Dorsolateral prefrontal cortex (tissue), 122 donors: ENCODE measurements at places on chromosomes 4 and X.
A peak's percentile ranks its signal among the peaks of the same experiment; 100 is the strongest.

GRCh38 chrX:1212532-1212931, at the start of gene CRLF2:
Gene CRLF2, minus strand, starts transcription at chrX:1212649. Its CDS starts 15 bp downstream, at chrX:1212634.
- no peak for DNase-seq

GRCh38 chr4:152780267-152780778, 569 bp downstream of the ARFIP1 start:
- no peak for DNase-seq

DNA sequence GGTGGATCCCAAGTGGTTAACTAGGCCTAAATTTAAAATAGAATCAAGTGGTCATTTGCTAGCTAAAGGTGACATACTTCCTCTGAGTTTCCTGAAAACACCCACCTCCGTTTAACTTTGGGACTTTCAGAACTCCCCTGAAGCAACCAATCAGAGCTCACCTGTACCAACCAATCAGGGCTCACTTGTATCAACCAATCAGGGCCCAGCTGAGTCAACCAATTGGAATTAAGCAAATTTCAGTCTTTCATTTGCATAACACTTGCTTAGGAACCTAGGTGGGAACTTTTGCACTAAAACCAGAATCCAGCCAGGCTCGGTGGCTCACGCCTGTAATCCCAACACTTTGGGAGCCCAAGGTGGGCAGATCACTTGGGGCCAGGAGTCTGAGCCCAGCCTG, 15.9 kb downstream of the GPC4 start:
- DNase-seq = no peak

GRCh38 chr4:166104623-166105022, 231.6 kb downstream of the TLL1 start:
- no peak for DNase-seq

GRCh38 chrX:153416781-153417450, 5.6 kb downstream of the ZFP92 start:
- no peak for DNase-seq

- no peak for DNase-seq
Observed at GRCh38 chr4:62940229-62940628, 1469.0 kb downstream of the TECRL start.

- no peak for DNase-seq
Observed at GRCh38 chr4:14151101-14151500, 523.6 kb upstream of the BOD1L1 start.

- DNase-seq = peak; percentile 9
Observed at GRCh38 chrX:104749951-104750610, 184.1 kb downstream of the IL1RAPL2 start.

DNA sequence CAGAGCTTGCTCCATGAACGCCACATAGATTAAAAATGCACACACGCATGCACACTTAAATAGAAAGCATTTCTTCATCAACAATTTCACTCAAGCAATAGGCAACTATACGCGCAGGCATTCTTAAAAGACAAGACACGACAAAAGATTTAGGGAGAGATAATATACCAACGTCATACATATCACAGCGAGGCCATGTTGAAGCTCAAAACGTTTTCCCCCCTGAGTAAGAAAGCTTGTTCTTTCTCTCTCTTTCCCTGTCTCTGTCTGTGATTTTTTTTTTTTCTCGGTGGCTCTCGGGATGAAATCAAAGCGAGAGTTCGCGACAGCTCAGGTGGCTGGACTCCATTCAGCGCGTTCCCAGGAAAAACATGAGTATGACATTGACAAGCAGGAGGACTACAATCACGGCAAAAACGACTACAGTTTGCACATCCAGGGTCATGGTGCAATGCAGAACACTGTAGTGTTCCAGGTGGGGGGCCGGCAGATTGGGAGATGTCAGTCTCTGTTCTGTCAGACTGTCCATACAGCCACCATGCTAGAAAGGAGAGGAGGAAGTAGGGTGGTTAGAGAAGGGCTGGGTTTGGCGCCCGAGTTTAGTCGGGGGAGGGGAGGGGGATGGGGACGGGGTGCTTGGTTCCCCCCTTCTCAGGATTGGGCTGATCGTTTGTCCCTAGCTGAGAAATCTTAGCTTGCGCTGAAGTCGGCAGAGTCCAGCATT, 30.7 kb downstream of the ARHGEF9 start:
- DNase-seq = no peak

GRCh38 chrX:150753357-150753756, 60.2 kb downstream of the MTMR1 start:
- DNase-seq = no peak

DNA sequence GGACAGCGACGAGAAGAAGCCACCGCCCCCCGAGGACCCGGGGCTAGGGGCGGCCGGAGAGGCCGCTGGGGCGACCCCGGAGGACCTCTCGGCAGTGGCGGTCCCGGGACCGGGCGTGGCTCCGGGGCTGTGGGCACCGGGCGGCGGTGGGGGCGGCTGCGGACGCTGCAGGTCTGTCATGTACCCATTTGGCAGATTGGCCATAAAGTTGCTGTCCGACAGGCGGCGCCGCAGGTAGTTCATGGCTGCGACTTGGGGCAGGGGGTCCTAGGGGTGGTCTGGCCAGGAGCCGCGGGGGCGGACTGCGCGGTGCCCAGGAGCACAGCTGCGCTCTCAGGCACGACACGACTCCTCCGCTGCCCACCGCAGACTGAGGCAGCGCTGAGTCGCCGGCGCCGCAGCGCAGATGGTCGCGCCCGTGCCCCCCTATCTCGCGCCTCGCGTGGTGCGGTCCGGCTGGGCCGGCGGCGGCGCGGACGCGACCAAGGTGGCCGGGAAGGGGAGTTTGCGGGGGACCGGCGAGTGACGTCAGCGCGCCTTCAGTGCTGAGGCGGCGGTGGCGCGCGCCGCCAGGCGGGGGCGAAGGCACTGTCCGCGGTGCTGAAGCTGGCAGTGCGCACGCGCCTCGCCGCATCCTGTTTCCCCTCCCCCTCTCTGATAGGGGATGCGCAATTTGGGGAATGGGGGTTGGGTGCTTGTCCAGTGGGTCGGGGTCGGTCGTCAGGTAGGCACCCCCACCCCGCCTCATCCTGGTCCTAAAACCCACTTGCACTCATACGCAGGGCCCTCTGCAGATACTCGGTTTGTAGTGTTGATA, at the start of gene SYN1:
Gene SYN1, minus strand, starts transcription at position 372 of the 817 bp plus-strand sequence. Its CDS starts 129 bp downstream, at position 243.
- DNase-seq = peak; percentile 83

DNA sequence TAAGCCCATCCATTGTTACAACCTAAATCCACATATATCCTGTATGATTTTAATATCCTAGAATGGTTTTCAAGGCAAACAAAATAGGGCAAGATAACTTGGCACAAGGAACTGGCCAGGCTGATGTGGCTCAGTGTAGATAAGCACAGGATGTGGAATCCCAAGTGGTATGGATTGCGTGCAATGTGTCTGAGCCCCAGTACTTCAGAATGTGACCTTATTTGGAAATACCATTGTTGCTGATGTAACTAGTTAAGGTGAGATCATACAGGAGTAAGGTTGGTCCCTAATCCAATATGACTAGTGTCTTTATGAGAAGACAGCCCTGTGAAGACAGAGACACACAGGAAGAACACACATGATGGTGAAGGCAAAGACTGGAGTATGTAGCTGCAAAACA, 72.4 kb downstream of the IL21 start:
- no peak for DNase-seq

- DNase-seq = no peak
Observed at GRCh38 chrX:126509923-126510322, 42.7 kb downstream of the DCAF12L1 start.

- peak; percentile 61 for DNase-seq
Observed at GRCh38 chr4:156971676-156972378, at the start of gene PDGFC. Gene PDGFC, minus strand, starts transcription at chr4:156971799. Its CDS starts 896 bp downstream, at chr4:156970903.

DNA sequence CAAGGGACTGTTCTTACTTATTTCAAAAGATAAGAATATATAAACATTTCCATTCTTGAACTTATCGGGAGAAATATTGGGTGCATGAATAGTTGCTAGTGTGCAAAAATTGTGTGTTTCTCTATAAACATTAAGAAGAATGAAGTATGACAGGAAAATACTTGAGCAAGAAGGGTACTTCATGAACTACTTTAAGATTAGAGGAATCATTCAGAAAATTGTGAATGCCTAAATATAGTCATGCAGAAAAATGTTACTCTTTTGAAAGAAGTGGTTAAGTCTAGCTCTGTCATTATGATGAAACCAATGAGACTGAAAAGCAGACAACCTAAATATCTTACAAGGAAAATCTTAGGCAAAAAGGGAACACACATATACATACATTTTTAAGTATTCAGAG, 207.8 kb upstream of the PCDH18 start:
- no peak for DNase-seq

GRCh38 chr4:159191989-159192388, 89.1 kb downstream of the RAPGEF2 start:
- DNase-seq = no peak

DNA sequence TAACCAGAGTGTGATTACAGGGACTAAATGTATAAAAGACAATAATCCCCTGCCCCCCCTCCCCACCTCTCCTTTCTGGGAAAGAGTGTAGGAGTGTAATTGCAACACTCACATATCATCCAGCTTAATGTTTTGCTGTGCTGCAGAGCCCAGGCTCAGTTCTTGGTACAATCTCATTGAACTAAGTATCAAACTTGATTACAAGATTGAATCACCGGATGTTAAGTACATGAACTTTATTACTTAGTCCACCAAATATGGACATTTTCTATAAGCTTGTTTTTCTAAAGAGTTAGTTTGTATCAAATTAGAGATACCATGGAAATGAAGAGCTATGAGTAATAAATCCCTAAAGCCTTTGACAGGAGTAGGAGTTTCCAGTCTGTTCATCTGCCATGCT, 559.1 kb downstream of the ZNF674 start:
- DNase-seq = no peak

DNA sequence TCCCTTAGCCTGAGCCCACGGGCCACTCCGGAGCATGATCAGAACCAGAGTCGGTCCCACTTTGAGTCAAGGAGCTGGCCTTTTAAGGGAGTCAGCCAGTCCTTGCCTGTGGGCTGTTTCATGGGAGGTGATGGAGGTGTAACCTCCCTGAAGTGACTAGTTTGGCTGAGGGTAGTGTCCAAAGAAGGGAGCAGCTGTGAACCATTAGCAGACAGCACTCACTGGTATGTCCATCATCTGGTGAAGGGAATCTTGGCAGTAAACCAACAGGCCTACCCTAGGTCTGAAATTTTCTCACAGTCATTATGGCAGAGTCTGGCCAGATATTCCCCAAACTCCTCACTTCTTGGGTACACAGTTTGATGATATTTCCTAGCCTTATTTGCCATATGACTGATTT, 12.3 kb upstream of the REPS2 start:
- no peak for DNase-seq

GRCh38 chr4:119113033-119113655, 22.5 kb upstream of the MYOZ2 start:
- DNase-seq = no peak

DNA sequence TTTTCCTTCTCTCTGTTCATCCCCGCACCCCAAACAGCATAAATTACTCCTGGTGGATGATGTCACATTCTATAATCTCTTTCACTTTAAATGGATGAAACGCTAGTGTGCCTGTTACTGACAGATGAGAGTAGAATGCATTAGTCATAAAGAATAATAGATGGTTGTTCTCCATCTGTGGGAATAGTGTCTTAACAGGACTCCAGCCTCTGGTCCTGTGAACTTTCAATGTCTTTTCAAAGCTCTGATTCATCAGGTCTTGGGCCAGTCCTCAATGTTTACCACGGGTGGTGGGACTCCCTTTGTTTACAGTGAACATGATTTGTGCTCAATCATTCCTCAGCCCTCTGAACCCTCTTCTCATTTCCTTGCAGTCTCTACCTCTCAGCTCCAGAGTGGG, 182.6 kb downstream of the GABRB1 start:
- no peak for DNase-seq

DNA sequence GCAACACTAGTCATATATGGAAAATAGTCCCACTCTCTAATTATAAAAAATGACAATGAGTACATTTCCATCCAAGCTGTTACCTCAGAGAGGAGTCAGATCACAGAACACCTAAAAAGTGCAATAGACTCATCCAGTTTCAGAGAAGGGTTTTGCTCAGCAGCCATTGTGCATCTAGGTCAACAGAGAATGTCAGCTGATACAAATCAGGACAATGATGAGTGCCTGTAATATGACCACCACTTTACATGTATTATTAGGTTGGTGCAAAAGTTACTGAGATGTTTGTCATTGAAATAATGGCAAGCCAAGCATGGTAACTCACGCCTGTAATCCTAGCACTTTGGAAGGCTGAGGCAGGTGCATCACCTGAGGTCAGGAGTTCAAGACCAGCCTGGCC, 164.1 kb upstream of the TTC29 start:
- DNase-seq = no peak

DNA sequence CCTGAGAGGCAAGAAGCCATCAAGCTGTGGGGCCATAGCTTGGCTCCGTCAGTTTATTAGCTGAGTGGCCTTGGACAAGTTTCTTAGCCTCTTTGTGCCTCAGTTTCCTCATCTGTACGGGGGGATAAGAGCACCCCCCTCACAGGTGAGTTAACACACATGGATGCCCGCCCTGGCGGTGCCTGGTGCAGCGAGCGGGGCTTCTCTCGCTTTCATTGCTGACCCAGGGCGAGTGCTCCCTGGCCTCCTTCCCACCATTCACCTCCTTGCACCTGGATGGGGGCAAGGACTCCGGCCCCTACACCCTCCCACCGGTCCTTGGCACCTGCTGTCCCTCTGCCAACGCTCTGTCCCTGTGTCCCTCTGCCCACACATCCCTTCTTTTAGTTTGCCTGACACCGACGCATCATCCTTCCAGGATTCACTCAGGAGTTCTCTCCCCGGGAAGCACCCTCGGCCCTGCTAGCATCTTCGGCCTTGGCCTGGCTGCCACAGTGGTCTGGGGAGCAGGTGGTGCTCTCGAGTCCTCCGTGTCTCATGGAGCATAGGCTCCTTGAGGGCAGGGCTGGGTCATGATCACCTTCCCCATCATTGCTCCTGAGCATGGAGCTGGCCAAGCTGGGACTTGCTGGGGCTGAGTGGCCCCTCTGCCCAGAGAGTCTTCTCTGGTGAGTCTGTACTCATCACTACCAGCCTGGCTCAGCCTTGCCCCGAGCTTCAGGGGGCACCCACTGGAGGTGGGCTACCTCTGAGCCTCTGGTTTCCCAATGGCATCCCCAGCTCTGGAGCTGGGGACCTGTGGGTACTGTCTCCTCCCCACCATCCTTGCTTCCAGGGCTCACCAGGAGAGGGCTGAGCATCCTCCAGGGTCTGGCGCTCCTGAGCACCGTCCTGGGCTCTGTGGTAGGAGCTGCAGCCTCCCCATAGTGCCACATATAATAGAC, 53.8 kb upstream of the SORCS2 start:
- no peak for DNase-seq

- no peak for DNase-seq
Observed at GRCh38 chr4:70778888-70779422, 57.2 kb downstream of the RUFY3 start.

- no peak for DNase-seq
Observed at GRCh38 chrX:48948589-48948988, 8.8 kb downstream of the OTUD5 start.
